ENCODE measurements at places on chromosomes 7 and 10. TPM values are rescaled to one million over a fixed set of nuclear protein-coding genes. Genes with fewer than 3 reads are reported as not detected.

SH2D4B gene
- total RNA-seq: under 0.01 TPM

GPR141 gene
- not detected for total RNA-seq

NACAD gene
- total RNA-seq: 0.66 TPM

SH3PXD2A gene
- 8.8 TPM for total RNA-seq

OR6V1 gene
- total RNA-seq: not detected

DOCK4 gene
- total RNA-seq: 365 TPM

NEUROG3 gene
- not detected for total RNA-seq
